Ascending aorta (tissue), 2 donors: ENCODE measurements at places on chromosomes 7 and 10. TPM values are rescaled to one million over a fixed set of nuclear protein-coding genes. Genes with fewer than 3 reads are reported as not detected.

Gene PNLIPRP2
- total RNA-seq: not detected

DNA sequence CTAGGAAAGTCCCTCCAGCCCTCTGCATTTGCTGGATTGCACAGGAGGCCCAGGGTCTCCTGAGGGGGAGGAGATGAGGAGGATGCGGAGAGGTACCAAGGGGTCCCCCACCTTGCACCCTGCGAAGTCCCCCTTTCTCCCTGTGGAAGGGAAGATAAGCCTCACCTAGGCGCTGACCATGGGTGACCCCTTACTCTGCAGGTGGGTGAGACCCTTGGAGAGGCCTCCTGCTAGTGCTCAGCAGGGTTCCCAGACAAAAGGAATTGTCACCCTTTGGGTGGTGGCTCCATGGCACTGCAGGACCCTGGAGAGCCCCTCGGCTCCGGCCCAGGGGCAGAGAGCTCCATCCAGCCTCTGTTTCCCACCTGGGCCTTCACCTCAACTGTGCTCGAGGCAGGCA, 107.0 kb upstream of the RET start:
- H3K4me1 ChIP-seq: no peaks in the 10 kb centered on the region
- H3K36me3 ChIP-seq: no peaks in the 10 kb centered on the region
- no peak overlapping the region for H3K4me3 ChIP-seq
- H3K27me3 ChIP-seq: no peaks in the 10 kb centered on the region

- peaks cover 3% of the 10 kb centered on the region for H3K4me1 ChIP-seq
- DNase-seq: no peak
- H3K27me3 ChIP-seq: no peaks in the 10 kb centered on the region
- H3K36me3 ChIP-seq: no peaks in the 10 kb centered on the region
Measured at GRCh38 chr7:42107484-42108240, 129.3 kb downstream of the GLI3 start.

GRCh38 chr10:88676283-88677060, 12.2 kb downstream of the LIPF start:
- no peaks in the 10 kb centered on the region for H3K36me3 ChIP-seq
- H3K27ac ChIP-seq: no peak overlapping the region
- H3K4me1 ChIP-seq: no peaks in the 10 kb centered on the region
- H3K27me3 ChIP-seq: no peaks in the 10 kb centered on the region

- H3K27me3 ChIP-seq: no peaks in the 10 kb centered on the region
- H3K27ac ChIP-seq: no peak overlapping the region
Measured at GRCh38 chr7:47149208-47149839, 432.6 kb downstream of the TNS3 start.

DNA sequence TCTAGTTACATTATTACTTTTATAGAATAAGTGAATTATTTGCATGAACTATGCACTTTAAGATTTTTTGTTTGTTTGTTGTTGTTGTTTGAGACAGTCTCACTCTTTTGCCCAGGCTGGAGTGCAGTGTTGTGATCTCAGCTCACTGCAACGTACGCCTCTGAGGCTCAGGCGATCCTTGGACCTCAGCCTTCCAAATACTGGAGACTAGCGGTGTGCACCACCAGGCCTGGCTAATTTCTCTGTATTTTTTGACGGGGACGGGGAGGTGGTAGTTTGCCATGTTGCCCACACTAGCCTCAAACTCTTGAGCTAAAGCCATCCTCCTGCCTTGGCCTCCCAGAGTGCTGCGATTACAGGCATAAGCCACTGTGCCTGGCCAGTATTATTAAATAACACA, 29.2 kb downstream of the KCND2 start:
- DNase-seq: no peak
- no peaks in the 10 kb centered on the region for H3K4me1 ChIP-seq
- H3K27ac ChIP-seq: no peak overlapping the region
- H3K27me3 ChIP-seq: no peaks in the 10 kb centered on the region
- H3K36me3 ChIP-seq: no peaks in the 10 kb centered on the region

Gene LRRTM3
- total RNA-seq: not detected

Gene CFTR
- 0.21 TPM for total RNA-seq

GRCh38 chr10:71765176-71765904, 8.0 kb downstream of the VSIR start:
- H3K27ac ChIP-seq: peak overlapping the region; percentile 94
- DNase-seq: no peak
- peaks cover 24% of the 10 kb centered on the region for H3K36me3 ChIP-seq

GRCh38 chr7:47659664-47660462, 78.0 kb upstream of the TNS3 start:
- peaks cover 3% of the 10 kb centered on the region for H3K4me1 ChIP-seq
- H3K4me3 ChIP-seq: no peak overlapping the region
- H3K36me3 ChIP-seq: no peaks in the 10 kb centered on the region
- H3K27me3 ChIP-seq: no peaks in the 10 kb centered on the region

GRCh38 chr7:71198391-71198790, 66.4 kb downstream of the GALNT17 start:
- H3K4me1 ChIP-seq: no peaks in the 10 kb centered on the region
- H3K27me3 ChIP-seq: no peaks in the 10 kb centered on the region
- peak overlapping the region; percentile 58 for H3K27ac ChIP-seq
- H3K4me3 ChIP-seq: peak overlapping the region; percentile 17
- H3K36me3 ChIP-seq: no peaks in the 10 kb centered on the region
- no peak for DNase-seq

Gene GPNMB
- 46.4 TPM for total RNA-seq

Gene MYH16
- not detected for total RNA-seq

Gene CUBN
- total RNA-seq: 6.8 TPM

DNA sequence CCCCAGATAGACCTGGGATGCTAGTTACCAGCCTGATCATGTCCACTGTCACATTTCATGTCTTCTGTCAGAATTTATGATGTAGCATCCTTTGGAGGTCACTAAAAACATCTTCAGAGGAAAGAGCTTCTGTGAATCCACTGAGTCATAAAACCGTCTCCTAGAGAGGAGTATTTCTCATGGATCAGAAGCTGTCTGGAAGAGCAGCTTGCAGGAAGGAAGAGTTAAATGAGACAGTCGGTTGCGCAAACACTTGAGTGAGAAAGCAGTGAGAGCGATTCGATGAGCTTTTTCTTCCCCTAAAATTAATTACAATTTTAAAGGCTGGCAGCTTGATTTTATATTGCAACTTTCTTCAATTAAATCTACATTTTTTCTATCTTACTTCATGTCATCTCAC, 47.2 kb upstream of the WDR11 start:
- no peak overlapping the region for H3K27ac ChIP-seq
- DNase-seq: no peak
- no peaks in the 10 kb centered on the region for H3K36me3 ChIP-seq
- H3K4me1 ChIP-seq: no peaks in the 10 kb centered on the region
- H3K4me3 ChIP-seq: no peak overlapping the region
